Right lung (tissue), 10 donors: ENCODE measurements at places on chromosomes 7 and 10. TPM values are rescaled to one million over a fixed set of nuclear protein-coding genes. Genes with fewer than 3 reads are reported as not detected.

DNA sequence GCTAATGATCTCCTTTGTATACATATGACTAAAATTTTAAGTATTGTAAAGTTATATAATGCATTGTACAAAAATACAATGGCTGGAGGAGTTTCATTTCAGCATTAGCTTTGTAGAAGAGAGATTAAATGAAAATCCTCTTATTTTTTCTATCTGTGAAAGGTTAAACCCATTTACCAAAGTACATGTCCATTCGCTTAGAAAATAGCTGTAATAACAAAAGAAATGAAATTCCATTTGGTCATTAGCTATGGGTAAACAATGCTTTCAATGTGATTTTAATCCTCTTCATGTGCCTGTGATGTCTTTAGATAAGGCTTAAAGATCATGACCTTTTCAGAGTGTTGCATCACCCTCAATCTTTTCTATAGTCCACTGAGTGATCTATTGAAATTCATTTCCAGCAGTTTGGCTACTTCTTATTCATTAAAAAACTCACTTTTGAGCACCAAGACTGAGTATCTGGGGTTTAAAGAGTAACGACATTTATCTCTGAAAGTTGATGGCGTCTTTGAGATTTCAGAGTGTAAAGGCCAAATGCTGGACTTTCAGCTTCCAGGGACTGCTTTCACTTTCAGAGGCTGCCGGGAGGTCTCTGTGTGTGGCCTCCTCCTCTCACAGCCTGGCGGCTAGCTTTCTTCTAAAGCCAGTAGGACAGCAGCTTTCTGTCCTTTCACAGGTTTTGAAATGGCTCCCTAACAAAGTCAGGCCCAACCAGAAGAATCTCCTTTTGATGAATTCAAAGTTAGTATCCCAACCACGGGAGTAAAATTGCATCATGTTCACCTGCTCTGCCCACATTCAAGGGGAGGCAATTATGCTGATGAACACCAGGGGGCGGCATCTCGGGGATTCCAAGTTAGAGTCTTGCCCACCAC, 701.4 kb upstream of the COBL start:
- peak; percentile 73 for DNase-seq

DNA sequence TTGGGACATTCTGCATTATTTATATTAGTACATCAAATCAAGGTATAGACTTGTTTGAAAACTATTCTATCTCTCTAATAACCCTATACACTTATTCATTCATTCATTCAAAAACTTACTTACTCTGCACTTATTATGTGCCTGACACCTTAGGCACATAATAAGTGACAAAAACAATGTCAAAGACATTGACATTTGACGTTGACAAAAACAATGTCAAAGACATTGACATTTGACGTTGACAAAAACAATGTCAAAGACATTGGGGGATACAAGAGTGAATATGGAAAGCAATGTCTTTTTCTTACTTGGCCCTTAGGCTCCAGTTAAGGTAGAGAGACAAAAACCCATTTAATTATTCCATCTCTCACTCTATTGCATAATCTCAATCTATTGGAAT, 116.0 kb downstream of the CNTNAP2 start:
- no peak for DNase-seq

- no peak for DNase-seq
Observed at GRCh38 chr7:123966936-123967335, 41.9 kb downstream of the SPAM1 start.

DNA sequence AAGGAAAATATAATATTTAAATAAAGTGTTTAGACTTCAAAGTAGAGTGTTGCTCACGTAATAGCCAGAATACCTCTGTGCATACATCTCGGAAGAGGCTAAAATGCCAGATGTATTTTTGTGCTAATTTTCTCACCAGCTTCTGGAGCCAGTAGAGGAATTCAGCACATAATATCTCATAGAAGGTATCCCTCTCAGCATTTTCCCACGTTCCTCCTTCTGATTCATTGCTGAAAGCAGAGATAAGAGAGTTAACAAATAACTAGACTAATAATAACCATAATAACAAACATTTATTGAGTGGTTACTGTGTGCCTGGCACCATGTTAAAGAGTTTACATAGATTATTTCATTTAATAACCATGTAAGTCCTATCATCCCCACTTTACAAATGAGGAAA, 123.6 kb downstream of the VTI1A start:
- no peak for DNase-seq

GRCh38 chr7:84614821-84615501, 420.4 kb upstream of the SEMA3A start:
- DNase-seq: no peak

DNA sequence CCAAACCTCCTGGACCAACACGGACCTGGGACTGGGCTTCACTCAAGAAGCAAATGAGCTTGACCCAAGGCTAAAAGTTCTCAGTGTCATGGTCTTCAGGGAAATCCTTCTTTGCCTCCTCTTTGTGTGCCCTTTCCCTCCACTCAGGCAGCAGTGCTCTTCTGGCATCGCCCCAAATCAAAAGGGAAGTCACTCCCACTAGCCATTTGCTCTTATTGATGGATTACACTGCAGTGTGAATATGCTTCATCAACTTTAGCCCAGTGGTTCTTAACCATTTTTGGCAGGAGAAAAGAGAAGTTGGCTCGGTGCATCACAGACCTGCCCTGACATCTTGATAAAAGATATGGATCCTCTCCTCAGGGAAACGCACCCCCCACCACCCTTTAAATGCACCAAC, 19.2 kb upstream of the IKZF1 start:
- DNase-seq: no peak

- DNase-seq: no peak
Observed at GRCh38 chr10:116752969-116753665, 10.8 kb upstream of the HSPA12A start.

- DNase-seq: no peak
Observed at GRCh38 chr7:100516135-100516812, 22.7 kb upstream of the AGFG2 start.

SVOPL gene
- 3.3 TPM for polyA plus RNA-seq
